ENCODE measurements at places on chromosomes 3 and 15.

- no peak for DNase-seq
Measured at GRCh38 chr3:128996726-128997125, 2.9 kb upstream of the CFAP92 start.

- no peak for DNase-seq
Measured at GRCh38 chr3:187798126-187798525, 52.9 kb upstream of the BCL6 start.

GRCh38 chr3:41808152-41808551, 153.8 kb downstream of the ULK4 start:
- no peak for DNase-seq

- DNase-seq, result no peak
Measured at GRCh38 chr3:149010504-149010951, 19.2 kb downstream of the GYG1 start.

DNA sequence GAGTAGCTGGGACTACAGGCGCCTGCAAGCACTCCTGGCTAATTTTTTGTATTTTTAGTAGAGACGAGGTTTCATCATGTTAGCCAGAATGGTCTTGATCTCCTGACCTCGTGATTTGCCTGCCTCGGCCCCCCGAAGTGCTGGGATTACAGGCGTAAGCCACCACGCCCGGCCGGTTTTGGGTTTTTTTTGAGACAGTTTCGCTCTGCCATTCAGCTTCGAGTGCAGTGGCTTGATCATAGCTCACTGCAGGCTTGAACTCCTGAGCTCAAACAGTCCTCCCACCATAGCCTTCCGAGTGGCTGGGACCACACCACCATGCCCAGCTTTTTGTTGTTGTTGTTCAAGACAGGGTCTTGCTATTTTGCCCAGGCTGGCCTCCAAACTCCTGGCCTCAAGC, 16.0 kb upstream of the SCAP start:
- DNase-seq, result no peak
